GM20000 (cell line): ENCODE measurements at places on chromosomes 3 and 15.

- no peak for DNase-seq
These were observed 575.8 kb upstream of the TBL1XR1 start for GRCh38 chr3:177772908-177773557.

- DNase-seq, result peak; percentile 44
These were observed 75.0 kb downstream of the SEMA5B start for GRCh38 chr3:122952520-122952919.

GRCh38 chr3:58331593-58332152, 1.0 kb upstream of the PXK start:
- no peak for DNase-seq

GRCh38 chr3:14861031-14861430, 42.3 kb downstream of the FGD5 start:
- no peak for DNase-seq

DNA sequence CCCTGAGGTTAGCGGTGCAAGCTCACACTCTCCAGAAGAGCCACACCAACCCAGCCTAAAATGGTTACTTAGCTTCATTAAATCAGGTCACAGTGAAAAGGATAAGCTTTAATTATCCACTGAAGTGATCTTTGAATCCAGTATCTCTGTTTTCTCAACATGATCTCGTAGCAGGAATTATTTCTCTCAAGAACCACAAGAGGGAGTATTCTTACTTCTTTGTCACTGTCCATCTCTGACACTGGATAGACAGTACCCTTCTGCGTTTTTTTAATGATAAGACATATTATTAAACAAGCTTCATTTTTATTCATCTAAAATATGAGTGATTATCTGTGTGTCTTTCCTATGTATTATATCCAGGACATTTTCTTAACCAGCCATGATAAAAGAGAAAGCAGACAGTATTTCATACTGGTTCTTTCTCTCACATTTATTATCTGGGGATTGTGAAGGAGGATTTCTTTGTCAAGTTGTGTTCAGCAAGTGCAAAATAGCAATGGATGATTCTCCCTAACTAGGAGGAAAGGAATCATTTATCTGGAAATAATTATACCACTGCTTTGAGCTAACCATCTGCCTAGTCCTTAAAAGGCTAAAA, 105.4 kb upstream of the CCDC54 start:
- DNase-seq, result peak; percentile 34

- DNase-seq, result no peak
These were observed 203.3 kb downstream of the PLCL2 start for GRCh38 chr3:17088017-17088416.

GRCh38 chr15:66711862-66712261, 9.8 kb downstream of the SMAD6 start:
- no peak for DNase-seq
